Central memory CD8-positive, alpha-beta T cell (primary cell): ENCODE measurements at places on chromosomes 4 and X.
A peak's percentile ranks its signal among the peaks of the same experiment; 100 is the strongest.

- DNase-seq, result no peak
- no peaks in the 10 kb centered on the region for H3K27me3 ChIP-seq
- no peaks in the 10 kb centered on the region for H3K4me1 ChIP-seq
- no peak overlapping the region for H3K27ac ChIP-seq
Measured at GRCh38 chr4:153064571-153064970, 128.4 kb downstream of the FHDC1 start.

GRCh38 chrX:11470250-11470974, 177.2 kb downstream of the AMELX start:
- no peaks in the 10 kb centered on the region for H3K36me3 ChIP-seq
- peaks cover 18% of the 10 kb centered on the region for H3K27me3 ChIP-seq
- no peaks in the 10 kb centered on the region for H3K4me1 ChIP-seq
- no peak for DNase-seq
- H3K27ac ChIP-seq, result no peak overlapping the region

- H3K36me3 ChIP-seq, result no peaks in the 10 kb centered on the region
- no peak for DNase-seq
- H3K27me3 ChIP-seq, result no peaks in the 10 kb centered on the region
- H3K4me3 ChIP-seq, result no peak overlapping the region
Measured at GRCh38 chr4:174717828-174718227, 111.2 kb downstream of the GLRA3 start.

GRCh38 chr4:112982680-112983079, 66.8 kb upstream of the ANK2 start:
- no peak overlapping the region for H3K27ac ChIP-seq
- H3K4me3 ChIP-seq, result no peak overlapping the region
- no peaks in the 10 kb centered on the region for H3K4me1 ChIP-seq

DNA sequence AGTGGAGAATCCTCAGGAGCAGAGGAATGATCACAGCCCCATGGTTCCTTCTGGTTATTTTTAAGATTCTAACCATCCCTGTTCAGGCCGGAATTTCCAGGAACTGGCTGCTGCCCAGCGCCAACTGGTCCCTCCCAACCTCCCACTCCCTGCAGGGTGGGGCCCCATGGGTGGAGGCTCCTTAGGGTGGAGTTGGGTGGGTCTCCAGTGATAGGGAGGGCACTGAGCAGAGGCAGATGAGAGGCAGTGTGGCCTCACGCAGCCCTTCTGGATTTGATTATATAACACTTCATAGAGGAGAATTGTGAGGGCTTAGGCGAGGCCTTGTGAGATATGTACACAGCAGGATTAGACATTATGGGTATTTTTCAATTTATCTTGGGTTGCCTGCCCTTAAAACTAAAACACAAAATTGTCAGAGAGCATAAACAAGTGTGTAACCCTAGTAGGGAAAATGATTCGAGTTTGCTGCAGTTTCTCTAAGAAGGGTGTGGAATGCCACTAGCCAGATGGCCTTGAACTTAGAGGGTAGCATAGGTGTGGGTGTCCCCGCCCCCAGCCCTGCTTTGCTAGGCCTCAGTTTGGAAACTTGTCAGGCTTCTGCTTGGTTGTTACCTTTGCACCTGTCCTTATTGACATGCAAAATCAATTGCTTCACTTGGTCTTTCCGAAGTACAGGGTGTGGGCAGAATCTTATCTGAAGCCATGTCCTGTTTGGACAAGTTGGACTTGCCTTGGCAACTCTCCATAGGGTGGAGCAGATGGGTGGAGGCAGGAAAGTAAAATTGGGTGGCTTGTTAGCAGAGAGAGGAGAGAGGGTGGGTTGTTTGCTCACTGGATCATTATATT, 9.4 kb downstream of the KLF3 start:
- H3K4me3 ChIP-seq, result peak overlapping the region; percentile 65
- no peaks in the 10 kb centered on the region for H3K27me3 ChIP-seq
- H3K27ac ChIP-seq, result peak overlapping the region; percentile 95
- no peak for DNase-seq
- H3K4me1 ChIP-seq, result peaks cover 82% of the 10 kb centered on the region
- H3K36me3 ChIP-seq, result peaks cover 27% of the 10 kb centered on the region
